ENCODE measurements at places on chromosomes 16 and 17.

- DNase-seq = no peak
These were observed 10.4 kb upstream of the GNA13 start for GRCh38 chr17:65066901-65067300.

DNA sequence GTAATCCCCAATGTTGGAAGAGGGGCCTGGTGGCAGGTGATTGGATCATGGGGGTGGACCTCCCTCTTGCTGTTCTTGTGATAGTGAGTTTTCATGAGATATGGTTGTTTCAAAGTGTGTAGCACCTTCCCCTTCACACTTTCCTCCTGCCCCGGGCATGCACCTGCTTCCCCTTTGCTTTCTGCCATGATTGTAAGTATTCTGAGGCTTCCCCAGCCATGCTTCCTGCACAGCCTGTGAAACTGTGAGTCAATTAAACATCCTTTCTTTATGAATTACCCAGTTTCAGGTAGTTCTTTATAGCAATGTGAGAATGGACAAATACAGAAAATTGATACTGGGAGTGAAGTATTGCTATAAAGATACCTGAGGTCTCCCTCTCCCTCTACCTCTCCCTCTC is 29.4 kb downstream of the RNF112 start:
- no peak for DNase-seq

GRCh38 chr16:87418644-87419043 is 26.5 kb downstream of the MAP1LC3B start:
- DNase-seq = no peak

DNA sequence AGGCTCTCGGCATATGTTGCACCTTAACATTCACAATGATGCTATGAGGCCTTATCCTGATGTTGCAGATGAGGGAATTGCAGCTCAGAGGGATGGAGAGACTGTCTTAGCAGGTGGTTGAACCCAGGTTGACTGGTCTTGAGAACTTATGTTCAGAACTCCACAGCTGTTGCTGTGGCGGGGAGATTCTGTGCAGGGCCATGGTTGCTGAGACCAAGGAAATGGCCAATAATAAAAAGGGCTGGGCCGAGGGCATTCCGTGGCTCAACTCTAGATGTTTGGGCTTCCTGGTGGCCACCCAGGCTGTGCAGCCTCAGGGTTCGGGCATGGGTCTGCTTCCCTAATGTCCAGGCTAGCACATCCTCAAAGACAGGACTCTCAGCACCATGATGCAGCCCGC is 5.9 kb downstream of the KSR1 start:
- DNase-seq = no peak

GRCh38 chr17:75010683-75011400 is 1.6 kb upstream of the MRPL58 start:
- peak; percentile 89 for DNase-seq

GRCh38 chr16:23274968-23275367 is 27.1 kb upstream of the SCNN1B start:
- DNase-seq = no peak

Measured in NCI-H146 (cell line).